ENCODE measurements at places on chromosomes 5 and 9.

DNA sequence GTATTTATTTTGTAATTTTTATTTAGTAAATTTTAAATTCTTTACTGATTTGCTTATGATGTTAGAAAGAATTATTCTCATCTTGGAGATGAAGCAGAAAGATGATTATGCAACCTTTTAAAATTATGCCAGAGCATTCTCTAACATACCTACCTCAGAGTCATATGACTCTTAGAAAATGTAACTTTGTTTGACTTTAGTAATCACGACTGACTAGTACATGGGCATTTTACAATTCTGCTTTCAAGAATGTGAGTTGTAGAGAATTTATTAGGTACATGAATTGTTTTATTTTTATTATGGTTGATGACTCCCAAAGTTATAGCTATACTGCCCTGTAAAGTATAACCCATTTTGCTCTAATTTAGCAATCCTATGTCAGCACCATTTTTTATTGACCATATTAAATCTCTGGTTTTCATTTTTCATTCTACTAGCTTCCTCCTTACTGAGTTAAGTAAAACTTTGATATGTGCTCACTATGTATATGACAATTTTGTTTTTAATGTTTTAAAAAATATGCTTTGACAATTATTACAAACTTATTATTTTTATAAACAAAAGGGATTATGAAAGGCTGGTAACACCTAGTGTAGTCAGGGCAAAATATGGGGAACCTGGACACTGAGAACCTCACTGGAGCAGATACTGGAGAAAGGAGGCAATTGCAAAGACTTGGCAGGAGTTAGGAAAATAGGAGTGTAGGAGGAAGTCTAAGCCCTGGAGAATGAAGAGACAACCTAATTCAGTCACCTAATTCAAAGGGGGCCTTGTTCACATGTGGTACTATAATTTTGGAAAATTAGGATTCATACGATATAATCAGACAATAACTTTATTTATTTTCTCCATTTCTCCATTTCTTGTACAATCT is 249.7 kb upstream of the DAB2 start:
- no peak for DNase-seq

GRCh38 chr5:17256171-17256570 is 38.7 kb downstream of the BASP1 start:
- DNase-seq = no peak

- no peak for DNase-seq
Measured at GRCh38 chr5:89417990-89418389, 535.0 kb upstream of the MEF2C start.

GRCh38 chr5:7585807-7586206 is 189.9 kb downstream of the ADCY2 start:
- DNase-seq = no peak

DNA sequence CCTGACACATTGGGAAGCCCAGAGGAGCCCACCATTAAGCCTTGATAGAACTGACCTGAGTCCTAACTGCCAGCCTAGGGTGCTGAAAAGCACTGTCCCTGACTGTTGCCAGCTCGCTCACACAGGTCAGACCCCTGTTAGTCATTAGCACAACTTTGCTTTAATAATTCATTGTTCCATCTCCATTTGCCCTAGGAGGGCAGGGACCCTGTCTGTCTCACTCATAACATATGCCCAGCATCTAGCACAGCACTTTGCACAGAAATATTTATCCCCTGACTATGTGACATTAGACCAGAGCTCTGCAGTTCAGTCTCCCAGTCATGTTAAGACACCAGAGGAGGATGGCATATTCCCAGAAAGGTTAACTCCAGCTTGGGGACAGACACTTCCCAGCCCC is 61.8 kb upstream of the STXBP1 start:
- no peak for DNase-seq

DNA sequence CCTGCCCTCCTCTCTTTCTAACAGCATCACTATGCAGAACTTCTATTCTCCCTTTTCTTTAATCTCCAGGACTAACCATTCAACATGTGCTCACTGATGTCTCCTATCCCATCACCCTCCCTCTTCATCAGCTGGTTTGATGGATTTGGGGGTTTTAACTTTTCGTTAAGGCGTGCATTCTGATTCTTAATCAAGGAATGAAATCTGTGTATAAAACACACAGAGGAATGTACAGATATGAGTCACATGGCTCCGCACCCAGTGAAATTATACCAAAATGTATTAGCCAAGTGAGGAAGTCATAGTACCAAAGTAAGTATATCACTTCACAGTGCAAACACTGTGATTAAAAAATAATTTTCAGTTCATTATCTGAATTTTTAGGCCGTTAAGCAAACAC is 35.2 kb downstream of the MARCHF11 start:
- no peak for DNase-seq

DNA sequence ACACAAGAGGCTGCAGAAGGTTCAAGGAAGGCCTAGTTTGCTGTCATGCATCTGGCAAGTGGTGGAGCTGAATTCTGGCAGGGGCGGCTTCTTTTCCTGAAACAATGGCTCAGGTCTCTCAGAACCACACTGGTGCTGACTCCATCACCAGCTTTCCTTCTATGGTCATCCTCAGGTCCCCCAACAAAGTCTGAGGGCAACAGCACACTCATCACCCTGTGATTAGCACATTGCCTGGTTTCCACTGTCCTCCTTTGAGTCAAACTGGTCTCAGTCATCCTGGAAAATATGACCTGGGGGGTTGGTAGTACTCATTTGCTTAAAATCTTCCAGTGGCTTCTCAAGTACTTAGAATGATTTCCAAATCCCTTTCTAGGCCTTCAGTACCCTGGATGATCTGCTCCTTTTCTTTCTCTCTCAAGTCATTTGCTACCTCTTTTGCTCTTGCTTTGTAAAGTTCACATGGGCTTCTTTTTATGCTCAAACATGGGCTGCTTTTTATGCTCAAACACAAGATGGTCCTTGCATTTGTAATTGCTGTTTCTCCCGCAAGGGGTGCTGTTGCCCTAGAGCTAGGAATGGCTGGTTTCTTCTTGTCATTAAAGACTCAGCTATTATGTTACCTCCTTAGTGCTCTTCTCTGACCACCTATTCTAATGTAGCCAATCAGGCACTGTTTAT is 144.9 kb downstream of the ALDH1A1 start:
- no peak for DNase-seq
